ENCODE measurements at places on chromosomes 3 and 15.
A peak's percentile ranks its signal among the peaks of the same experiment; 100 is the strongest.

DNA sequence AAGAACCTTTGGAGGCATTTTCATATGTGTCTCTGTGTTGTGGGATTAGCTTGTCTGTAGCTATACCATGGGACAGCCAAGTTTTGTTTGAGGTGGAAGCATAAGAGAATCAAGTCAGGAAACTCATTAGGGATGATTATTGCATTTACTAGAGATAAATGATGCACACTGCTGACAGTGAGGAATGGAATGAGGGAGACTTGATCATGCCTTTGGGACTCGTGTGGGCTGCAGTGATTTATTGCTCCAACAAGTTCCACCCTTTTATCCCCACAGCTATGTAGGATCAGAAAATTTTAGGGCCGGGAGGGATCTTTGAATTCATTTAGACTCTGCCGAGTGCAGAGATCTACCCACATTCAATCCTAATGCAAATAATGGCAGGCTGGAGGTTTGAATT, 16.3 kb downstream of the ZNF385D start:
- DNase-seq: no peak

- no peak for DNase-seq
Measured at GRCh38 chr3:55405436-55405835, 81.7 kb downstream of the WNT5A start.

GRCh38 chr3:190089711-190090110, 31.0 kb downstream of the P3H2 start:
- DNase-seq: no peak

DNA sequence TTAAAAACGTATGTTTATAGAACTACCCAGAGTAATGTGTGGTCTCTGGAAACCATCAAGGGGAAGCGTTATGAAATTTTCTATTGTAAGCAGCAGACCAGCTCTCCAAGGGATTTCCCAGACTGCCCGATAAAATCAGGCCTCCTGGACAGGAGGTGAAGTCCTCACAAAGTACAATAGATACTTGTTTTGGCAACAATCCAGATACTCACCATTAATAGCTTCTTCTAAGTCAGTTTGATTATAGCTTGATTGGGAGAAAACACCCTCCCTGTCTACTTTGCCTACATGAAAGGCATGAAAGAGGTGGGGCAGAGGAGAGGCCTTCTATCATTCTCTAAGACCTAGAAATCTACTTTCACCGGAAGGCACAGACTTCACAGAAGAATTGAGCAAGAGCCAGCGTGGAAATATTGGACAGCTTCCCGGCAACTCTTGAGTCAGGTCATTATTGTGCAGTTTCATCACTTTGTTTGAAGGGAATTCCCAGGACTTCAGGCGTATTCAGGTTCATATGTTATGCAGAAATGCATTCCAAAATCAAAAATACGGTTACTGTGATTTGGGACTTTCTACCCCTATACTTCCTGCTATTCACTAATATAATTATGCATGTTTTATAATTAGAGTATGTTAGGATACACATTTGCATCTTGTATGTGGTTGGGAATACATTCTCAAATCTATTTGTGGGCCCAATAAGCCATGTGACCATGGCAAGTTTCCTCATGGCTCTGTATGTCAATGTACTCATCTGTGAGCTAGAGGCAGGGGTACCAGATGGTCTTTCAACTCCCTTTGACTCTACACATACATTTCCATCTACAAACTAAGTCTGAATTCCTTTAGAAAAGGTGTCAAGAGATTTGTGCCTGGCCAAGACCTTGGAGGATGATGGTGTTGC, 103.5 kb downstream of the CD47 start:
- no peak for DNase-seq

GRCh38 chr3:23213813-23214212, 10.7 kb downstream of the UBE2E2 start:
- DNase-seq: no peak

GRCh38 chr3:159277814-159278213, 476.0 kb downstream of the MFSD1 start:
- DNase-seq: no peak

- no peak for DNase-seq
Measured at GRCh38 chr3:16146015-16146730, 28.3 kb upstream of the GALNT15 start.

GRCh38 chr15:77993374-77993911, 84.1 kb downstream of the TBC1D2B start:
- DNase-seq: no peak

GRCh38 chr3:189169728-189170127, 2.0 kb upstream of the TPRG1 start:
- DNase-seq: no peak

DNA sequence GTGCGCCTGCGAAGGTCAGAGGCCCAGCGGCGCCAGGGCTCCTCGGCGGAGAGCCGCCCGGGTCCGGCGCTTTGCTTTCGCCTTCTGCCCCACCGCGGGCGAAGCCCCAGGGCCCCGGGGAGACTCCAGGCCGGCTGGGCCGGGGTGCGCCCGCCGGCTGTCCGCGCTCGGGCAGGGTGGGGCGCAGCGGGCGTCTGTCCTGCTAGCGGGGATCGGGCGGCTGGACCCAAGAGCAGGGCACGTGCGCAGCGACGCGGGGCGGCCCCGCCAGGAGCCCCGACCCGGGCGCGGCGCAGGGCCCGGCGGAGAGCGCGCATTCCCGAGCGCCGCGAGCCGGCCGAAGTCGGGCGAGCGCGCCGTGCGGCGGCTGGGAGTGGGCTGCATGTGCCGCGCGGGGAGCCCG, 569 bp upstream of the ALDH1A3 start:
- DNase-seq: no peak

DNA sequence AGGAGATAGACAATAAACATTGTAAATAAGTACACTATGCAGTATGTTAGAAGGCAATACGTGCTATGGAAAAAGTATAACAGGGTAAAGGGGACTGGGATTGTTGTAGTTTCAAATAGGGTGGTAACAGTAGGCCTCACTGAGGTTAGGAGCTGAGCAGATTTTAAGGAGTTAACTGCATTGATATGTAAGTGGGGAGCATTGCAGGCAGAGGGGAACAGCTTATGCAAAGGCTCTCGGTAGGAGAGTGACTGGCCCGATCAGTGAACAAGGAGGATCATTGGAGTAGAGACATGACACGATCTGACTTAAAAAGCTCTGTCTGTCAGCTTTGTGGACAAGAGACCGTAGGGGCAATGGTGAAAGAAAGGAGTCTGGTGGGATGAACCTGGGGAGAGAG, 46.8 kb downstream of the PCCB start:
- no peak for DNase-seq

- no peak for DNase-seq
Measured at GRCh38 chr3:123595396-123596180, 10.7 kb upstream of the HACD2 start.

DNA sequence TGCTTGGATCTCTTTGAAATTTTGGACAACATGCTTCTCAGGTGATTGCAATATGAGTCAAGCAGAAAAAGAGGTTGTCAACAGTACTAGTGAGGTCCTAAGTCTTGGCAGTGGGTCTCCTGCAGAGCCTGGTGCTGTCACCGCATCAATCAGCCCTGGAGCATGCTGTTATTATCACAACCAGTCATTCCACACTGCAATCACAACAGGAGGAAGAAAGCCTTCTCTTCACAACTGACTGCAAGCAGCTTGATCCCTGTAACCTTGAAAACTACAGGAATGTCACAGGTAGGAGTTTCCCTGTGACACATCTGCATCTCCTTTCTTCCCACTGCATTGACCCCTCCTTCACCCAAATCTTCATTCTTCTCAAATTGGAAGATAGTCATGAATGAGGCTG, 451.1 kb upstream of the ATP11B start:
- no peak for DNase-seq

GRCh38 chr3:6220447-6220846, 640.5 kb upstream of the GRM7 start:
- DNase-seq: no peak

DNA sequence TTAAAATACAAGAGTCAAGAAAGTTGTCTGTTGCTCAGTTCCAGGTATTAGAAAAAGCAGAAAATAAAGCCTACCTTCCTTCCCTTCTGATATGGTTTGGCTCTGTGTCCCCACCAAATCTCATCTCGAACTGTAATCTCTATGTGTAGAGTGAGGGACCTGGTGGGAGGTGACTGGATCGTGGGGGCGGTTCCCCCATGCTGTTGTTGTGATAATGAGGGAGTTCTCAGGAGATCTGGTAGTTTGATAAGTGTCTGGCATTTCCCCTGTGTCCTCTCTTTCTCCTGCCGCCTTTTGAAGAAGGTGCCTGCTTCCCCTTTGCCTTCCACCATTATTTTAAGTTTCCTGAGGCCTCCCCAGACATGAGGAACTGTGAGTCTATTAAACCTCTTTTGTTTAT, 288.8 kb upstream of the LMCD1 start:
- no peak for DNase-seq

GRCh38 chr3:177448987-177449359, 251.7 kb upstream of the TBL1XR1 start:
- peak; percentile 22 for DNase-seq

- no peak for DNase-seq
Measured at GRCh38 chr3:48208076-48208475, 15.2 kb upstream of the CAMP start.
